ENCODE measurements at places on chromosomes 2 and 18. TPM values are rescaled to one million over a fixed set of nuclear protein-coding genes. Genes with fewer than 3 reads are reported as not detected.

DNA sequence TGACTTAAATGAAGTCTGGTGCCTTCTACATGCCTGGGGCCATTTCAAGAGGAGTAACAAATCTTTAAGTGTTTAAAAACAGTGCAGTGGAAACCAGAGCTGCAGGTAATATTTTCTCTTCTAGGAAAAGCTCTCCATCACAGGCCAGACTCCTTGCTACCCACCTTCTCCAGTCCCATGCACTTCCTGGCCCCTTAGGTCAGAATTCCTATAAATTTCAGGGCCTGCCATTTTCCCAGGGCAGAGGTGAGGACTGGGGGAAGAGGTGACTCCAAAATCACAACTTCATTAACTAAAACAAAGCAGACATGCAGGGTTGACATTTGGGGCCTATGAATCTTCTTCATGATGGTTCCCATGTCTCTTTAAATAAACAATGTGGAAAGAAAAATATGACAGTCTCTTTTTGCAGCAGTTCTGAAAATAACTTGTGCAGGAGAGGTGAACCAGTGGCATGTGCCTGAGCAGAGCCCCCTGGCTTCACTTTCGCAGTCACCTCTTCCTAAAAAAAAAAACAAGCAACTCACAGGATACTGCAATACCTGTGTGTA lies 63.7 kb upstream of the TANC1 start:
- no peak for DNase-seq

DNA sequence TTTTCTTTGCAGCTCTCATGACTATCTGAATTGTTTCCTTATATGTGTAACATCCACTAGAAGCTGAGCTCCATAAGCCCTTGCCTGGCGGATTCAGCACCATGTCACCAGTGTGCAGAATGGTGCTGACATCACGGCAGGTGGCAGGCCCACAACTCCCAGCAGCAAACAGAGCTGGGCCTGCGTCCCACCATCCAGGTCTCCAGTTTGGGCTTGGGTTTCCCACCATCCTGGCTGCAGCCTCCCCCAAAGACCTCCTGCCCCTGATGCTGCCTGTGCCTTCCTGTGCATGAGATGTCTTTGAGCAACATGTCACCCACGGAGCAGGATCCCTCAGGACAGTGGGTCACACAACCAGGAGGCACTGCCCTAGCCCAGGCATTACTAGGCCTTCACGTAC lies 113.1 kb downstream of the TNS1 start:
- no peak for DNase-seq

DNA sequence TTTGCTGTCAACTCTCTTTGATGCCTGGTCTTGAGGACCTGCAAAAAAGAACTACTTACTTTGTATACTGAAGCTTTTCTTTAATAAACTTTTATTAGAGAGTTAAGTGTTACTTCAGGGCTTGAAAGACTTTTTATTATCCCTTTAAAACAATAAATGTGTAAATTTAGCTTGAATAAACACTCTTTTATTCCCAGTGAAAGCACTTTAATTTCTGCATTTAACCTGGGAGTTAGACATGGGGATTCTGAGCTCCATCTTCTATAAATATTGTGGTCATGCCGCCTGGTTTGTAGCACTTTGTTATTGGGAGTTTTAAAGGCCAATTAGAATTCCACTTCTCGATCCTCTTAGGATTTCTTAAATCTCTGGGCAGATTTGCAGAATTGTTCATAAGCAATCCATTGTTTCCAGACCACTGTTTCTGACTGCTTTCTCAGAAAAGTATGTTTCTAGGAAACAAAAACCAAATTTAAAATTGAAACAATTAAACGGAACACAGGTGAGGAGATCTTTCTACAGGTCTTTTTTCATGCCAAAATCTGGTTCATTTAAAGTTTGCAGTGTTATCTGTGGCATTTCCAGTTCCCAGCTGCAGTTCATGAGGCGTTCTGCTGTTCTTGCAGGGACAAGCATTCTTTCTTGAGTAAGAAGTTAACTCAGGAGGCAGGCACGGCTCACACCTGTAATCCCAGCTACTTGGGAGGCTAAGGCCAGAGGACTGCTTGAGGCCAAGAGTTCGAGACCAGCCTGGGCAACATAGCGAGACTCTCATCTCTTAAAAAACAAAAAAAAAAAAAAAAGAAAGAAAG lies 18.1 kb upstream of the E2F6 start:
- no peak for DNase-seq

RRM2 gene
- 1.0 TPM for total RNA-seq

DNA sequence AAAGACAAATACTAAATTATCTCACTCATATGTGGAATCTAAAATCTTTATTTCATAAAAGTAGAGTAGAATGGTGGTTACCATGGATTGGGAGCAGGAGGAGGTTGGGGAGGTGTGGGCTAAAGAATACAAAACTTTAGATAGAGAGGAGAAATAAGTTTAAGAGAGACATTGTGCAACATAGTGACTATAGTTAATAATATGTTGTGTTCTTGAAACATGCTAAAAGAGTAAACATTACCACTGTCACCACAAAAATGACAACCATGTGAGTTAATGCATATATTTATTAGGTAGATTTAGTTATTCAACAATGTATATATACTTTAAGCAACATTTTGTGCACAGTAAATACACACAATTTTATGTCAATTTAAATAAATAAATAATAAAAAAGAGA lies 128.5 kb upstream of the COL3A1 start:
- no peak for DNase-seq

GRCh38 chr2:30265052-30266015 lies 34.0 kb downstream of the LBH start:
- DNase-seq = no peak

SETBP1 gene
- 44.5 TPM for total RNA-seq

IAH1 gene
- total RNA-seq = 55.6 TPM

DNA sequence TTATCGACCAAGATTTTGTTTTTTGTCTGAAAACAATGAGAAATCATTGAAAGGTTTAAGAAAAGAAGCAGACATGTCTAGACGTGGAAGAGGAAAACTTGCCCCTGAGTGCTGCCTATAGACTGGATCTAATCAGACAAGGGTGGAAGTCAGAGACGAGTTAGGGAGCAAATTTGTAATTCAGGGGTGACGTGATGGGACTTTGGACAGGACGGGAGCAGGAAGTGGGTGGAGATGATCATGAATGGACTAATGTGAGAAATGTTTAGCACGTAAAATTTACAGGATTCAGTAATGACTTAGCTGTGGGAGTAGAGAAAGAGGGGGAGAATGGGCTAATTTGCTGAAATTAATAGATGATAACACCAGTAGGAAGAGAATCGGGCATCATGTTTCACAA lies 117.0 kb upstream of the EPHA4 start:
- DNase-seq = no peak

NRP2 gene
- 316 TPM for total RNA-seq

GRCh38 chr2:71157124-71157793 lies 26.8 kb downstream of the MPHOSPH10 start:
- peak; percentile 76 for DNase-seq

DNA sequence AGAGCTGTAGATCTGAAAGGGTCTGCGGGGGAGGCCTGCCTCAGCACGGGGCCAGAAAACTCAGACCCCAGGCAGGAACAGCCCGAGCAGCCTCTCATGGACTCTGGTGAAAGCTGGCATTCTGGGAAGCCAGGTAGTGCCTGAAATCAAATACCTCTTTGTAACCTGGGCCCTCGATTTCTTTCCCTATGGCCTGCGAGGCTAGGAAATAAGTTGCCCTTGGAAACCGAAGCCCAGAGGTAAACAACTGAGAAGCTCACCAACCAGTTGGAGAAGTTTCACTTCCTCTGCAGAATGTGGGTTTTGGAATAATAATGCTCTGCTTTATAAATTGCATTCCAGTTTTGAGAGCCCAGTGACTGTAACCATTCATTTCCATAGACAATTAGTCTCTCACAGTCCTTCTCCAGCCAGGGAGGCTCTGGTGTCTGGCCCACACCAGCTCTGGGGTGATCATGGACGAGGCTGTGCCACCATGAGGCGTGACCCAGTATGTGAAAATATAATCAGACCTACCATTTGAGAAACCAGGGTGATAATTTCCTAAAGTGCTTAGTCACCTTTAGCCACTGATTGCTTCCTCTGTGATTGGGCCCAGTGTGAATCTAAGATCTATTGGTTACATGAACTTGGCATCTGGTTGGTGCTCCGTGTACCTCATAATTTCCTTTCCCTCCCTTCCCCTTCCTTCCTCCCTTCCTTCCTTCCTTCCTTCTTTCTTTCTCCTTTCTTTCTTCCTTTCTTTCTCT lies 133.1 kb upstream of the PELI1 start:
- DNase-seq = no peak

- no peak for DNase-seq
Measured at GRCh38 chr2:33782395-33783230, 183.5 kb upstream of the FAM98A start.

FOXI3 gene
- total RNA-seq = not detected

DNA sequence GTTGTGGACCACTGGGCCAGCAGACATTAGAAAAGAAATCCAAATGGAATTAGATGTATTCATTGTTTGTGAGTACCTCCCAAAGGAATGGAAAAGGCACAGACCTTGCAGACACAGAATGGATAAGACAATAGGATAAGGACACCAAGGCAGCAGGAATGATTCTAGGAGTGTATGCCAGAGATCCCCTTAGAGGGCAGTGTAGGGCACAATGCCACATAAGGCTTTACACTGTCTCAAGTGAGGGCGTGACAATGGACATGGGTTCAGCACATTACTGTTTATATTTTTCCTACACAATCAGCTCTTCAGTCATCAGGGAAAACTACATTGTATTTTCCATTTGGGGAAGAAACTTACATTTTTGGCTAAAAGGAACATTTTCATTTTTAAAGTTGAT lies 250.9 kb downstream of the PTH2R start:
- no peak for DNase-seq

DNA sequence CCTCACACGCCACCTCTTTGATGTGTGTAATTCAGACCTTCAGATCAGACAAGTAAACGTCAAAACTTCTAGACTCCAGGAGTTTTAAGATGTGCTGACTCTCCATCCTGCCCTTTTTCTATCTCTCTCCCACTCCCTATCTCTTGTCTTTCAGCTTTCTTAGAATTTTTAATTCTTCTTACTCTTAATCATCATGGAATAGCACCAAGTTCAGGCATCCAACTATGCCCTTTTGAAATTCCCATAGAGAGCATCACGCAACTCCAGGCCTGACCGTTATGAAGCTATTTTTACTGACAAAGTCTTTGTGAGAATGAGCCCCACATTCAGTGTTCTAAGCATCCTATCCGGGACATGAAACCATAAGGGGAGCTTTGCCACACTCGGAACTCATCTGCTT lies 62.6 kb downstream of the CTAGE1 start:
- no peak for DNase-seq

GRCh38 chr2:111135910-111136297 lies 15.2 kb downstream of the BCL2L11 start:
- DNase-seq = peak; percentile 61

EFR3B gene
- 13.2 TPM for total RNA-seq

DNA sequence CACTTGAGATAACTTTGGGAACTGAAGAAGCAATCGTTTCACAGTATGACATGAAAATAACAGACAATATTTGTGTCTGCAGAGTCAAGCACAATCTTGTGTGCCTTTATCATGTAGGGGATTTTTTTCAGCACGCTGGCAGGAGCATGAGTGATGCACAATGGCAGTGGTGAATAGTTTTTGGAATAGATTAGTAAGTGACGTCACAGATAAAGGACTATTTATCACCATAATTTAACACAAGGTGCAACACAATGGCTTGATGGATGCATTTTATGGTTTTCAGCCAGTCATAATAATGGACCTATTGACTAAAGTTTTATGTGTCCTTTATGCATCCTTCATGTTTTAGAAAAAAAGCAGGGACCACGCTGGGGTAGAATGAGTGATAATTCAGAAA lies 559.8 kb upstream of the FANCL start:
- no peak for DNase-seq

DNA sequence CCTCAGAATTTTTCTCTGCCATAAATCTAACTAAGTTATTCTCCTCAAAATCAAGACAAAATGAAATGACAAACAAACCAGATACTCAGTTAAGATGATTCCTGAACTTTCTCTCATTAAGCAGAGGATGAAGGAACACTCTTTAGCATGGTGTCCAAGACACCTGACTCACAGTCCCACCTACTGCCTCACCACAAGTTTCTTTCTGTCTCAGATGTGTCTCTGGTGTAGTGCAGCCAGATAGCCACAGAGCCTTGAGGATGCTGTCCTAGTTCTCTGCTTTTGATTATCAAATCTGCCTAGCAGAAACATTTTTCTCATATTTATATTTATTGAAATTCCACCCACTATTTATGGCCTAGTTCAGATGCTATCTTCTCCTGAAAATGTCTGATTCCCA lies 103.6 kb upstream of the TMEM200C start:
- DNase-seq = no peak
